ENCODE measurements at places on chromosomes 5 and 9.
A peak's percentile ranks its signal among the peaks of the same experiment; 100 is the strongest.

- DNase-seq: no peak
Observed at GRCh38 chr9:96078897-96079490, 203.5 kb downstream of the ERCC6L2 start.

DNA sequence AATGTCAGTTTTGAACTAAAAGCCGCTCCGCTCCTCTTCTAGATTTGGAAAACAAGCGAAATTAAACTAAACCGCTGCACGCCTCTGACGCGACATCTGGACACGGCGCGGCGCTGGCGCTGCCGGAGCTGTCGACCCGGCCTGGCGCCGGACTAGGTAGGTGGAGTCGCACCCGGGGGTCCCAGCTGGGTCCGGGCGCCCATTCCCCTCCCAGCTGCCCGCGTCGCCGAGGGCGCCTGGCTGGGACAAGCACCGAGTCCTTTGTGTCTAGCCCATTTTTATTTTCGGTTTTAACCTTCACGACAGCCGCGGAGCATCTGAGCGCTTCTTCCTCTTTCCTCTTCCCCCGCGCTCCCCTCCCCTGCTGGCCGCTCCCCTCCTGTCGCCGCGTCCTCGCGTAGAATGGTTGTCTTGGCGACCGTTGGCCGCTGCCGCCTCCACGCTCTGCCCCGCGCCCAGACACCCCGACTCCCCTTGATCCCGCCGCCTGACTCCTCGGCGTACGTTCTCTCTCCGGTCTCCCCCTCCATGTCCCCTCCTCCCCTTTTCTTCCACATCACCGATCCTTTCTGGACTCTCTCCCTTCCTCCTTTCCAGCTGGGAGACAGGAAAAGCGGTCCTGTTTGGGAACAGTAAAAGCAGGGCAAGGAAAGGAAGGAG, 545 bp downstream of the CDKN2B-AS1 start:
- DNase-seq: peak; percentile 50

- DNase-seq: no peak
Observed at GRCh38 chr5:80975065-80975464, 14.9 kb downstream of the RASGRF2 start.

- DNase-seq: no peak
Observed at GRCh38 chr5:138901716-138902115, 26.6 kb upstream of the LRRTM2 start.

- no peak for DNase-seq
Observed at GRCh38 chr9:88691091-88691490, 156.1 kb downstream of the NXNL2 start.

GRCh38 chr5:97049175-97049574, 93.2 kb downstream of the LIX1 start:
- no peak for DNase-seq

- no peak for DNase-seq
Observed at GRCh38 chr5:20470997-20471396, 483.0 kb upstream of the CDH18 start.

GRCh38 chr9:128091571-128091970, 23.5 kb downstream of the SLC25A25 start:
- DNase-seq: no peak

DNA sequence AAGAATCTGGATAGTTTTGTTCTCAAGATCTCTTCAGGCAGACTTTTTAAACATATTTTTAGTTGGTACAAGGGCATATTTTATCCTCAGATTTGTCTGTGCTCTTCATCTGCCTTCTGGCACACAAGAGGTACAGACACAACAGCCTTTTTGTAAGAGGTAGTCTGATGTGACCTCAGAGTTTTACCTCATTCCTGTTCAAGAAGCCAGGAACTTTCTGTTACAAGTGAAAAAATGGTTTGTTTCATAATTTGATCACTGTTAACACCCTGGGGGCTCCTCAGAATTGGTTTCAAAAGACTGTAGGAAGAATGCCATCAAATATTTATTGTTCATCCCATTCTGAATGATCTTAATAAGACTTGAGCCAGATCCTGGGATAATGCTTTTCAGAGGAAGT, 136.7 kb downstream of the PRKACG start:
- no peak for DNase-seq

DNA sequence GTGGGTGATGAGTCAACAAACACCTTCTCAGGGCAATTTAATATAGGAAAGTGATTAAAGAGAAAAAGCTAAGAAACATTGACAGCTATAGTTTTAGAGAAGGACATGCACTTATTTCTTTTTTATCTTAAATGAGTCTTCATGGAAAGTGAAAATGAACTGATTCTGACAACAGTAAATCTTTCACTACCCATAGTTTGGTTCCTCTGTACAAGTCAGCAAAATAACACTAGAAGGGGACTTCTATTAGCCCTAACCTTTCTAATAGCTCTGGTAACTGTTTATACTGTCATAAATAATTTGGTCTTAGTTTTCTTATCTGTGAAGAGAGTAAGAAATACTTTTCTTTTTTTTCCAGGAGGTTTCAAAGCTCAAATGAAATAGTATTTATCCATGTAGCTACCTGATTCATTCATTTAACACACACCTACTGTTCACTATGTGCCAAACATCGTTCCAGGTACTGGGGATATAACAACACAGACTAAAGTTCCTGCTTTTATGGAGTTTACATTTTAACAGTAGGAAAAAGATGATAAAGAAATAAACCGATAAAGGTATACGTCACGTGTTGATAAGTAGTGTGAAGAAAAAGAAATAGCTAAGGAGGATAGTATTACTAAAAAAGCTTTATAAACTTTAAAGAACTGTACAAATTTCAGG, 148.2 kb downstream of the PCSK1 start:
- no peak for DNase-seq

DNA sequence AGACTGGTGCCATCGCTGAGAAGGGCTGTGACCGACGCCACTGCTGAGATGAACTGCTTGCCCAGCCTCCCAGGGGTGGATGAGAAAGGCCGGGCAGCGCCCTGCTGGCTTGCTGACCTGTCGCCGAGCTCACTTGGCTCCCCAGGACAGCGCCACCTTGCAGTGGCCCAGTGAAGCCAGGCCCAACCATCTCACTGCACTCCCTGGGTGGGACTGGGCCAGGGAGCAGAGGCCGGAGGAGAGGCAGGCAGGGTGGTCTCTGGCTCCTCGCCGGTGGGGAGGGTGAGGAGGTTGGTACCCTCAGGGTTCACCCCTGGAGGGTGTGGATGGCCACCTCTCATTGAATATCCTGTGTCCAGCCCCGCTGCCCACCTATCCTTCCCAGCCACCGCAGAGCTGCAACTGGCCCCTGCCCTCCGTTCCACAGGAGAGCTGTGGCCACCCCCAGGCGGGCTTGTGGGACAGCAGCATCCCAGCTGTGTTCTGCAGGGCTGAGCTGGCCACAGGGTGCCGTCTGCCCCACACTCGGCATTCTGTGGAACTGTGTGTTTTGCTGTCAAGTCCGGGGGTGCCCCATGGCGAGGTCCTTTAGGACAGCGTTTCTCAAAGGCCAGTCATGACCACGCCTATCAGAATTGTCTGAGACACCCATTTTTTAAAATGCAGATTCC, 41.0 kb upstream of the FCN2 start:
- no peak for DNase-seq

- no peak for DNase-seq
Observed at GRCh38 chr5:27125856-27126255, 87.5 kb upstream of the CDH9 start.

DNA sequence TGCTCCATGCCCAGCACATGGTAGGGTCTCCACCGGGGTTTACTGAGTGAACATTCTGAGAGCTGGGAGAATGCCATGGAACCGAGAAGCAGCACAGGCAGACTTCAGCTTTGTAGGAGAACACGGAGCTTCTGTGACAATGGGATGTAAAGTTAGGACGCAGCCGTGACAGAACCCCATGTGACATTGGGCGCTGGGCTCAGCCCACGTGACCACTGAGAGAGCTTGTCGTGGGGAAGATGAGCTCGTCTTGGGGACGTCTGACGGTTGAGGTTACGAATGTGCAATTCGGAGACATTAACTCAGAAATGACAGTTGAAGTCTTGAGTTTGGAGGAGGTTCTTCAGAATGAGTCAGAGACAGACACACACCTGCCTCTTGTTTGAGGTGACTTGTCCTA, 13.5 kb downstream of the SDHA start:
- DNase-seq: no peak

- no peak for DNase-seq
Observed at GRCh38 chr5:151674626-151675610, 11.8 kb downstream of the SPARC start.

GRCh38 chr5:53350991-53351770, 129.2 kb upstream of the FST start:
- DNase-seq: no peak

DNA sequence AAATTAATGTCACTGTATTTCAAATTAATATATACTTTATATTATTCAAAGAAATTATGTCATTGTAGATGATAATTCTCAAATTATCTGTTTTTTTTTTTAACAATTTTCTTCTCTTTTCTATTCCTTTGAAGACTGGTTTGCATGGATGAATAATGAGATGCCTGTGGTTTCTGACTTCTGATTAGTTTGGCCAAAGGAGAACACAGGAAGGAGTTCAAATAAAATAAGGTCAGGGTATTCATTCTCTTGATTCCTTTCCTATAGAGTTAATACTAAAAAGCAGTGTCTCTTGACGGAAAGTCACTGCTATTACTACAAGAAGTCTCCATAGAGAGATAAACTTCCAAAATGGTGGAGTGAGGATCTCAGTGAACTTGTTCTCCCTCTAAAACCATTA, 279.6 kb upstream of the FTMT start:
- no peak for DNase-seq

DNA sequence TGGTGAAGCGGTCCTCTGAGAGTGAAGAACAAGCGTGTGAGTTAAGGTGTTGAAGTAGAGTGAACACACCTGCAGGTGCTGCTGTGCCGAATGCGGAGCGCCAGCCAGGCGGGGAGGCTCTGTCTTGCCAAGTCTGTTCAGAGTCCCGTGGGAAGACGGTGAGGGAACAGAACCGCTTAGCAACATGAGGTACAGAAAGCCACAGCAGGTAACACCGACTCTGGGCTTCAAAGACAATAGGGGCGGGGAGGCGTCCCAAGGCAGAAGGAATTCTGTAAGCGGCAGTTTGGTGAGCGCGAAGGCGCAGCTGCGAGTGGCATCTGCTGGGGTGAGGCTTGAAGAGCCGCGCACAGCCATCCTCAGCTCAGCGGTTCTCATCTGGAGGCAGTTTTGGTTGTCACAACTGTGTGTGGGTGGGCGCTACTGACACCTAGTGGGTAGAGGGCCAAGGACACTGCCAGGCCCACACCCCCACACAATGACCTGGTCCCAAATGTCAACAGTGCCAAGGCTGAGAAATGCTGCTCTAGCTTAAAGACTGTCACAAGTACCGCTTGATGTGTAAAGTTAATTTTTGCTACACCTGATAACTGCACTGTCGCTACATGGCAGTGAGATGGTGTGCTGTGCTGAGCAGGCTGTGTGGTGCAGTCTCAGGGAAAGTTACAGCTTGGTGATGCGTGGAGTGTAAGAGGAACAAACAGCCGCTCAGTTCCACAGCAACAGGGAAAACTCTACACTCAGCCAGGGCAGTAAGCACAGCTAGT, 67.4 kb upstream of the TBC1D9B start:
- peak; percentile 15 for DNase-seq

DNA sequence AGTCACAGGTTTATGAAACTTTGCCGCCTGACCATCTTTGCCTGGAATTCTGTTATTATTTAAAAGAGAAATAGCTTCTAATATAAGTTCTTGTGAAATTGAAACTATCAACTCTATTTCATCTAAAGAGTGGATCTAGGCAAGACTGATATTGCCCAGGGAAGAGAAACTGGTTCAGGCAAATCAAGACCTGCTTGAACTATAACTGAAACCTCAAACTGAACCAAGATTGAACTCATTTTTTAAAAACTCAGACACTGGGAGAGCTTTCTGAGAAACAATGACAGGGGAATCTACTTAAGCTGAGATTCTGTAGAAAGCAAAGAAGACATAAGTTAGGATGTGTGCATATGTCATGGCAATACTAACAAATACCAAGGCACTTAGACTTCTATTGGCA, 815.8 kb downstream of the BRINP1 start:
- no peak for DNase-seq

GRCh38 chr9:21728781-21729180, 73.7 kb upstream of the MTAP start:
- no peak for DNase-seq

GRCh38 chr9:22039258-22039657, 30.2 kb upstream of the CDKN2B start:
- DNase-seq: no peak

DNA sequence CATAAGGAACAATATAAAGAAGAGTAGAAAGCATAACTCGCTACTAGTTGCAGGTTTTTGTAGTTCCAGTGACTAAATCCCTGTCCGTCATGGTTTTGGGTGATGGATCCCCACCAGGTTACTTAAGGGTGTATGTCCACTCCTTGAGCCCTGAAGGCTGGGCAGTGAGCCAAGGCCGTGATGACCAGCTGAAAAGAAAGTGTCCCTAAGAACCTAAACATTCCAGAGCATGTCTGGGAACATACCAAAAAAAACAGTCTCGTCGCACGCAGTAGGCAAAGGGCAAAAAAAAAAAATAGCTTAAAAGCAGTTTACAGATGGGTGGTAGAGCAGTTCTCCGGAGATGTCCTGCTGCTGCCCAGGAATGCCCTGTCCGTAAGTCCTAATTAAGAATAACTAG, 21.4 kb upstream of the SNAPC3 start:
- no peak for DNase-seq

GRCh38 chr9:30579810-30580209, 1804.6 kb upstream of the ACO1 start:
- DNase-seq: no peak

GRCh38 chr9:13002740-13003139, 227.9 kb downstream of the LURAP1L start:
- DNase-seq: no peak

DNA sequence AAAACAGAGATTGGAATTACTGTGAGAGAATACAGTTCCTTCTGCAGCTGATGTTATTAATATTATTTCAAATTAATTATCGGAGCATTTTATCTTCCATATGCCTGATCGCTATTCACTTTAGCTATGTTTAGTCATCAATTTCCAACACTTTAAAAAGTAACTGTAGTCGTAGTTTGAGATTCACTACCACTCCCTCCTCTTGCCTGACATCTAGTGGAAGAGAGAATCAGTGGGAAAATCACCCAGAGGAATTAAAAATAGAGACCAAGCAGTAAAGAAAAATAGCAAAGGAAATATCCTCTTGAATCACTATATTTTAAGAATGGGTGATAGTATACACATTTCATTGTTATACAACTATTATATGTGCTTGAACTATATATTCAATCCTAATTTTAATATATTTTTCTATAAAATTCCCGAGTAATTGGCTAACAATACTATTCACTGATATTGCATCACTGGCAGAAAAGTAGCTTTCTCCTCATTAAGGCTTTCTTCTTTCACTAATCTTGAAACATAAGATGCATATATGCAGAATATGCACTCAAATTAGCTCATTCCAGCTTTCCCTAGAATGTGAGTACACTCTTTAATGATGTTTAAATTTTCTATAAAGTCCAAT, 708.7 kb downstream of the CDH9 start:
- DNase-seq: peak; percentile 32

DNA sequence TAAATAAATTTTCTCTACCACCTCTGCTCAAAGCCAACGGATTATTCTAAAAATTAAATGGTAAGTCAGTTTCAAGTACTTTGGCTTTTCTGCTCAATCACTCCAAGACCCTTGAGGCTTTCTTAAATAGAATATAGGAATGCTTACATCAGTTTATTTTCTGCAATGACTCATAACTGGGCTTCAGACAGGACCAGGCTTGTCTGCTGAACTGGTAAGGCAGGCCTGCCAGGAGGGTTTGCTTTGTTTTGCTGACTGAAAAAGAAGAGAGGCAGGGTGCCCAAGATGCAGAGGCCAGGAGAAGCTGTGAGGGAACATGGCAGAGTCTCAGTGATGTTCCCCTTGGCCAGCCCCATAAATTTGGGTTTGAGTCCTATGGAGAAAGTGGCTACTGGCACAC, 60.3 kb upstream of the EPB41L4A start:
- DNase-seq: no peak

- DNase-seq: no peak
Observed at GRCh38 chr5:177270653-177271052, 32.9 kb downstream of the RAB24 start.
